AG09309 (cell line): ENCODE measurements at places on chromosomes 12 and 14.

GRCh38 chr12:3363608-3364007 is 127.4 kb upstream of the PRMT8 start:
- no peak for DNase-seq

- DNase-seq = no peak
These were observed 35.9 kb upstream of the PYGL start for GRCh38 chr14:50979941-50980850.

DNA sequence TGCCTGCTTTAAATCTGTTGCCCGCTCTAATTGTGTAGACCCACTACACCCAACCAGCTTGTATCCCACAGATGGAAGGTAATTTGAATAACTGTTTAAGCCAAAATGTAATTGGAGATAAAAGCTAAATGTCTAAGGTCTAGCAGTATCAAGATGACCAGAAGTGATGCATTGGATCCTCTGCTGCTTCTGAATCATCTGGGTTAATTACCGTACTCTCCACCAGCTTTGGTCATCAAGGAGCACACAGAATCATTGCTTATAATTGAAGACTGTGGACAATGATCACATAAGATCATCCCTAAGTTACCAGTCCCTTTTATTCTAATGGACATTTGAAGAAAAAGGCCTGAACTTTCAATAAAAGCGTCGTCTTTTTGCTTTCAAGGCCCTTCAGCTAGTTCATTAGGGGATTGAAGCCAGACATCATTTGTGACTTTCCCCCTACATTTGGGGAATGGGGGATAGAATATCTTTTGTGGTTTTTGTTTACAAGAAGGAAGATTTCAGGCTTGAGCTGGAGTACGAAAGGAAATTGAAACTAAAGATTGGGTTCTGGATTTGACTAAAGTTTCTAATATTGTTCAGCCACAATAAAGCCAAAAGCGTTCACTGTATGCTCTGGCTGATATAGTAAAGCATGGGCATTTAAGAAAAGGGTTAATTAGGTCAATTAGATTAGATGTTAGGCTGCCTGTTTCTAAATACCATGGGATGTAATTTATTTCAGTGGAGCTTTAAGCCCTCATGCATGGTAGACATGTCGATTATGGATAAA is 123.2 kb downstream of the CHST11 start:
- DNase-seq = no peak

GRCh38 chr12:6337958-6338433 is 3.9 kb downstream of the TNFRSF1A start:
- DNase-seq = no peak

DNA sequence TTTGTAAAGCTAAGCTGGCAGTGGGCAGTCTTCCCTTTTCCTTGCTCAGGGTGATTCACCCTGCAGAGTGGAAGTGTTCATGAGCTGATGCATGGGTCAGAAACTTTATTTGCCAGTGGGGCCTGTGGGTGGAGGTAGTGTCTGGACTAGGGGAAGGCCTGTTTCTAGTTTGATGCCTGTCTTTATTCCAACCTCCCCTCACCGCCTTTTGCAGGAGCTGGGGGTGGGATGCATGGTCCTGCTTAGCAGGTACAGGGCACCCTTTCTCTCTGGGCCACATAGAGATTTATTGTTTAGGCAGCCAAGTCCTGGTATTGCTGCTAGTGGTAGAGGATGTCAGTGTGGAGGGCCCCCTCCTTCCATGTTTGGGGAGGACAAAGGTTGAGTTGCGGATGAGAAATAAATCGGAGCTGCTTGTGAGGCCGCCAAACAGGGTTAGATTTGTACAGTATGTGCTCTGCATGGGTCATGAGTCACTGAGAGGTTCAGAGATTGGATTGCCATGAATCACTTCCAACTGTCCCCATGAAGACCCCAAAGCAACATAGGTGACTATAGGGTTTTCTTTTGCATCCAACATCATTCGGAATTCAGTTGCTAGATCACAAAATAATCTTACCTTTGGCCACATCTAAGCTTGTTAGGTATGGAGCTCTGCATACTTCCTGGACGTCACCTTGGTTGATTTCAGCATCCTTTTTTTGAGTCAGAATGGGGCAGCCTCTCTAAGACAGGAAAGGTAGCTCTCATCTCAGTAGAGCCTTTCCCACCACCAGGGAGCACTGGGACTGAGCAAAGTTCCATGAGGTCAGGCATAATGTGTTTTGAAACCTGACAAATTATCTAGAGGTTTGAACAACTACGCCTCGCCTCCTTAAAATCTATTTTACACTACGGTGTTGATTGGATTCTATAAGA is 8.8 kb downstream of the SMOC1 start:
- DNase-seq = no peak

DNA sequence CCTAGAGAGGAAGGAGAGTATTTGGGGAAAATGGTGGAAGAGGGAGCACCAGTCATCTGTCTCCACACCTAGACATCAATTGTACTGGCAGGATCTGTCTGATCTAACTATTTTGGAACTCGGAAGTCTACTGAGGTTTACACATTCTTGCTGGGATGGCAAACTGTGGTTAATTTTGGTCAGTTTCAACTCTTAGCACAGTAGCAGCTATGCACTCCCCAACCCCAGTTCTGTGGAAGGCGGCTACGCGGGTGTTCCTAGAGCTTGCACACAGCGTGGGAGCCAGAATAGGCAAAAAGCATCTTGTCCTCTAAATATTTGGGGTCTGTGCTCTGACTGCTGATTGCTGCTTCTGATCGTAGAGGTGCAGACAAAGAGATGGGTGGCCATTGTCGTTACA is 33.8 kb downstream of the TECPR2 start:
- DNase-seq = no peak

DNA sequence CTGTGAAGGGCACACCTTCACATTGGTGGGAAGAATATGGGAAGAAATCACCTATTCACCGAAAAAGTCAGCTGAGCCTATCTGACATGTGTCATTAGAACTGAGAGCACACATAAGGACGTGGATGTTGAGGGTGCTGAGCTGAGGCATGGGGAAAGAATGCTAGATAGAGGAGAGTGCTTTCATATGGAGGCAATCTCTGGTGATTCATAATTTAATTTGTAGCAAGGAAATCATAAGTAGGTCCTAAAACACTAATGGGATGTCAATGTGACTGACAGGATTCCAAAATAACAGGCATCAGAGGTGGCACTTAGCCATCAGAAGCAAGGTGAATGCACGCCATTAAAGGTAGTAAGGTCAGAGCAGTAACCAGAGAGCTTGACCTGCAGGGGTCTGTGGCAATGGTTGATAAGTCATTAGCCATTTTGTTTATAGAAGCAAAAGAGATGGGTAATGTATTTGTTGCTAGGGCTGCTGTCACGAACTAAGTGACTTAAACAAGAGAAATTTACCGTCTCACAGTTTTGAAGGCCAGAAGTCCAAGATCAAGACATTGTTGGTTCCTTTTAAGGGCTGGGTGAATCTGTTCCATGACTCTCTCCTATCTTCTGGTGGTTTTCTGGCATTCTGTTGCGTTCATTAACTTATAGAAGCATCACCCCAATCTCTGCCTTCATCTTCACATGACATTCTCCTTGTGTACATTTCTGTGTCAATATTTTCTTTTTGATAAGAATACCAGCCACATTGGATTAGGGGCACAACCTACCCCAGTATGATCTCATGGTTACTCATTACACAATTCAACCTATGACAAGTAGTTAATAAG is 69.3 kb downstream of the ANKS1B start:
- DNase-seq = peak; percentile 10

DNA sequence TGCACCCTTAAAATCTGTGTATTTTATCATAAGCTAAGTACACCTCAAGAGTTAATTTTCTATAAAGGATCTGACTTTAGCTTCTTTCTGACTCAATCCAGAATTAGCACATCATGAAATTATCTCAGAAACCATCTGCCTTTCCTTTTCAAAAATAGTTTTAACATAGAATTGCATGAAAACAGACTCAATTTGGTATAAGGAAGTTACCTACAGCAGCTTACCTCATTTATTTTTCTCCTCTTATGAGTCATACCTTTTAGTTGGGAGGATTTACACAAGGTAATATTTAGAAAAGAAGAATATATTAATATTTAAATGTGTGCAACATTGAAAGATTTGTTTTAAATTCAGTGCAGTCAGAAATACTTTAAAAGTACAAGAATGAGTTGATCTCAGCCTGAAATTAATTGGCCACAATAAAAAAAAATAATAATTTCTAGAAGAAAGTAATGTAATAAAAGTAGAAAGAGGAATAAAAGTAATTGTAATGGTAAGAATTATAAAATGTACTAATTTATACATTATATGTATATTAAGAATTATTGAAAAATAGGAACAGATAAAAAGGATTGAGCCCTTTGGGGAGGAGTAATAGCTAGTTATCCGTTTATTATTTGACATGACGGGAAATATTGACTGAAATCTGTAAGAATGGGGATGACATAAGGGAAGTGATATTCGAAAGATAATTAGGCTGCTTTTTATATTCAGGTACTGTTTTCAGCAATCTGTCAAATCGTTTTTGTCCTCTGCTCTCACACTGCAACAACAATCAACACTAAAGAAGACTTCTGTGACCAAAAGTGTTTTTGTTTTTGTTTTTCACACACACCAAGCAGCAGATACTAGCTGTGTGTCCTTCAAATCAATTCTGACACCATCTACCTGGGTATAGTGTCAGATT is 20.5 kb downstream of the ADAM21 start:
- DNase-seq = no peak

DNA sequence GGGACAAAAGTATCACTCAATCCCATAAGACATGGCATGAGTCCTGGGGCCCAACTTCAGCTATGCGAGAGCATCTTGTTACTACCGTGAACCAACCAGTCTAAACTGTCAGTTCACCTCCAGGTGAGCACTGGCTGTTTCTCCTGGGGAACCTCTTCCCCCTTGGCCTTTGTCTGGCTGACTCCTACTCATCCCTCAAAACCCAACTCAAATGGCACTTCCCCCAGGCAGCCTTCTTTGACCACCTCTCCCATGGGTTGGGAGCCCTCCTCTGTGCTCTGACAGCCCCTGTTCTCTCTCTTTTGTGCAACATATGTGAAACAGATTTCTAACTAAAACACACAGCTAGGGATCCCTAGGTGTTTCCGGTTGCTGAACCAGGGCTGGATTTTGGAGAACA is 37.7 kb downstream of the FOXN4 start:
- no peak for DNase-seq

GRCh38 chr14:68427550-68427890 is 365.3 kb downstream of the ZFP36L1 start:
- no peak for DNase-seq

- peak; percentile 5 for DNase-seq
These were observed 101.9 kb downstream of the GAS2L3 start for GRCh38 chr12:100675432-100675831.

DNA sequence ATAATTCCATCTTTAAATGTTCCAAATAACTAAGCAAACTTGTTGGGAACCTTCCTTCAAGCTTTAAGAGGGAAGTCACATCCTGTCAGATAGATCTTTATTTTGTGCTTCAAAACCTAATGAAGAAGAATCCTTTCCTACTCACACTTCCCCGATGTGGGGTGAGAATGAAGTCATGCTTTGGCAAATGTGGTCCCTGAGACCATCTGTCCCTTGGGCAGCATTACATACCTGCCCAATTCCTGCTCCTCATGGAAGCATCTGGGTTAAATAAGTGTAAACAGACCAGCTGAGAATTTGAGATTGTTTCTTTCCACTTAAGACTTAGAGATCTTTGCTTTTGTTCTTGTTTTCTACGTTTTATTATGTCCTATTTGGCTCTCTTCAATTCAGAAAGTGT is 606.0 kb upstream of the TMEM132C start:
- no peak for DNase-seq

- DNase-seq = no peak
These were observed 348.1 kb upstream of the RPL10L start for GRCh38 chr14:46999661-47000060.

DNA sequence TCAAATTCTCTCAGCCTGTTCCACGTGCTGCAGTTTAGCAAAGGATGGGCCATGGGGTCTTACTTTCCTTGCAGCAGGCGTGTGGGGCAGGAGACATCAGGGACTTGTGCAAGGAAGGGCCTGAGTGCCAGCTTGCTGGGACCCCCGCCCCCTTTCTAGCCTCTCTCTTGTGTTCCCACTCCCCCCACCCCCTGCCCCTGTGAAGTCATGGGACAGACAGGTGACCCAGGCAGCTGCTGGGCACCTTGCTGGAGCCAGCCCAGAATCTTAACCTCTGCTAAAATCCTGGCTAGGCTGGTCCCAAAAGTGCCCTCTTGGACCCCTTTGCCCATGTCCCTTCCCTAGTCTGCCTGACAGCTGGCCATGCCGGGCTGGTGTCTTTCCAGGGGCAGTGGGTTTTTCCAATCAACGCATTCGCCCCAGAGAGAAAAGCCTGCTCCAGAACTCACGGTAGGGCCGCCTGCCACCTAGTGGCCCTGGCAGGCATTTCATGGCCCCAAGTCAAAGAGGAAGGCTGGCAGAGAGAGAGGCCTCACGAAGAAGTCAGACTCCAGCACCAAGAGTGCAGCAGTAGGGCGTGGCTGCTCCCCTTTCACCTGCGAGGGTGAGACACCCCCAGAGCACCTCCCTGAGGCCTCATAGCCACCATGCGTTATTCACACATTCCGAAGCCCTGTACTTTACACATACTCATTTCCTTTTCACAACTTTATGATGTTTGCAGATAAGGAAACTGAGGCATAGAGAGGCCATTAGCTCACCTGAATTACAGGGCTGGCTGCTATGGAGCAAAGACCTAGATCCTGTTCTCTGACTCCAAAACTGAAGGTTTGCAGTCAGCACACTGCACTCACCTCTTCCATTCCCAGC is 67.4 kb downstream of the LGMN start:
- peak; percentile 25 for DNase-seq

- no peak for DNase-seq
These were observed 1021.9 kb downstream of the LRFN5 start for GRCh38 chr14:42628602-42629001.

DNA sequence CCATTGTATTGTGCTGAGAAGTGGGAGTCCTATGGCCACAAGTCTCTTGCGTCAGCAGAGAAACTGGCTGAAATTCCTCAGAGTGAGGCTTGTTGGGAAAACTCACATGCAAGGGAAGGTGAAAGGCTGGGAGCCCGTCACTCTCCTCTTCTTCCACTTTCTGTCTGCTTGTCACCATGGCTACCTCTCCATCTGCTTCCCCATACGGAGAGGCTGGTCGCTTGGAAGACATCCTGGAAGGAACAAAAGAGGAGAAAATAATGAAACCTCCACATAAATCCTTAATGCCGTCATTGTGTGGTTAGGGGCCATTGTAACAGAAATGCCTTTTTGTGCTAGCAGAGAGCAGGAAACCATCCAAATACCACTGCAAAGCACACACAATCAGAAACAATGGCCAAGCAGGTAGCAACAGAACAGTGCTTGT is 53.7 kb downstream of the SOX5 start:
- DNase-seq = no peak

GRCh38 chr12:58809064-58809607 is 111.2 kb downstream of the LRIG3 start:
- DNase-seq = no peak

GRCh38 chr14:92465353-92466055 is 48.1 kb upstream of the RIN3 start:
- DNase-seq = no peak
